RPMI8226 (cell line): ENCODE measurements at places on chromosomes 6 and 20.

DNA sequence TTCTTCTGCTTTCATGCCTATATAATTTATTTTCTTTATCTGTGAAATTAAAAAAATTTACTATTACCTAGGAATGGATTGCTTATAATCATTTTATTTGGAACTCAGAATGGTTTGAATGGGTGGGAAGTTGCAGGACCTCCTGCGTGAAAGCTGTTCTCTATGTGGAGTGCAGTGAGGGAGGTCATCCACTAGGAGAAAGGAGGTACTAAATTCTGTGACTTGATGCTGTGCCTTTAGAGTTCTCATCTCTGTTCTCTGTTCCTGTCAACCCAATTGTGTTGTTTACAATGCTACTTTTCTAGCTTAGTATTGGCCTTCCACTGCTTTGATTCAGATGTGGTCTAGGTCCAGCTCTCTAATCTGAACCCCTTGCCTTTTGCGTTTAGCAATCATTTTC lies 65.0 kb upstream of the HIVEP1 start:
- DNase-seq = no peak

GRCh38 chr20:32672982-32673851 lies 524 bp downstream of the C20orf203 start:
- no peak for DNase-seq

GRCh38 chr6:138493413-138493812 lies 5.9 kb downstream of the NHSL1 start:
- DNase-seq = no peak

DNA sequence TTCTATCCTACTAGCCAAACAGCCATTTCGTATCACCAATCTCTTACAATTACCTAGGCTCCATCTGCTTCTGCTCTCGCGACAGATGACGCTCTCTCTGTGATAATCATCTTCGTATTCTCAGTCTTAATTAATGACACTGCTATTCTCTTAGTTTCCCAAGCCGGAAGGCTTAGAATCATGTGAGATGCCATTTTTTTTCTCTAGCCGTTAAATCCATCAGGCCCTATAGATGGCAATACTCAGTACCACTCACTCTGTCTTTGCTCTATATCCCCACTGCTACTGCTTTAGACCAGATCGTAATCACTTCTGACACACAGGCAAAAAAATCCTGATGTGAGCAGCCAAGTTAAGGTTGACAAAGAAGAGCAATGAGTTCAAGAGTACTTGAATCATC lies 2.1 kb upstream of the THEMIS start:
- no peak for DNase-seq

DNA sequence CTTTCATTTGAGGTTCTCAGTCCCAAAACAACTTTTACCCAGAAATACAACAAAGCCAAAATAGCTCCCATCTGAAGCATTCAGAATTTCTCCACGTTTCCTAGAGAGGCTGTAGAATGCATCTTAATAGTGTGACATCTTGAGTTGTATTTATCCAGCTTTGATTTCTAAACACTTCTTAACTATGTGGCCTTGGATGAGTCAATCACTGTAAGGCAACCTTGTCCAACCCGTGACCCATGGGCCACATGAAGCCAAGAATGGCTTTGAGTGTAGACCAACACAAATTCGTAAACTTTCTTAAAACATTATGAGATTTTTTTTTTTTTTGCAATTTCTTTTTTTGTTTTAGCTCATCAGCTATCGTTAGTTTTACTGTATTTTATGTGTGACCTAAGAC lies 108.1 kb downstream of the RALGAPA2 start:
- no peak for DNase-seq

DNA sequence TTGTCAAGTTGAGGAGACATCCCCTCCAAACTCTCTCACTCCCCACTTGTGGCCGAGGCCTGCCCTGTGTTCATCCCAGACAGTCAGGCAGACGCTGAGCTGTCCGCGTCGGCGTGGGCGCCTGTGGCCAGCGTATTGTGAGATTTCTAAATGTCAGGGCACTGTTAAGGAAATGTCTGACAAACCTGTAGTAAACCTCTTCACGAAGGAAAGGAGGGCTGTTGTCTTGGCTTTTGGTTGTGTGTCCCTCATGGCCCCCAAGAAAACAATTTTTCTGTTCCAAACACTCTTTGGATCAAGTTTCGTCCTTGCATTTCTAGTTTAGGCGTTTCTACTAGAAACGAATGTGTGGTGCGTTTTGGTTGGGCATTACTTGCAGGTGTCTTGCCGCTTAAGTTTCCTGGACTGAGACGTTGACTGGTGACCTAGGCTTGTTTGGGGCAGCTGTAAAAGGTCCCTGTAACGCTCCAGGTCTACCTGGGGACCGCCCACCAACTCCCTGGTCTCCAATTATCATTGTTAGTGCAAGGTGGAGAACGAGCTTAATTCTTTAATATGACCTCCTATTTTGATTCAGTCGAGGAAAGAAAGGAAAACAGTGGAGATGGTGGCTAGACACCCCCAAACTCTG lies 8.7 kb upstream of the POU3F2 start:
- DNase-seq = no peak

DNA sequence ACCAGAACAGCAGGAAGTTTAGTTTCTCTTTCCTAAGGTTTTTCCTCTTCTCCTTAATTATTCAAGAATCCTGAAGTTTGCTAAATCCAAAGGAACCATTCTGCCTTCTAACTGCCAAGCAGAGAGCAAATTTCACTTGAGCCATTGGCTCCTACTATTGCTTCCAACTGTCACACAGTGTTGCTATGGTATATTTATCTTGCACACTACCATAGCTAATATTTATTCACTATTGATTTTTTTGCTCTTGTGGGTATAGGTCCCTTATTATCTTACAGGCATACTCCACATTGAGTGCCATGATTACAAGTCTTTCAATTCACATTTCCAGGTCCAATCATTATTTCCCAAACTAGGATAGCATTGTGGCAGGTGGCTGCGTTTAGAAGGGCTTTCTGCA lies 266.7 kb upstream of the FLRT3 start:
- DNase-seq = no peak

DNA sequence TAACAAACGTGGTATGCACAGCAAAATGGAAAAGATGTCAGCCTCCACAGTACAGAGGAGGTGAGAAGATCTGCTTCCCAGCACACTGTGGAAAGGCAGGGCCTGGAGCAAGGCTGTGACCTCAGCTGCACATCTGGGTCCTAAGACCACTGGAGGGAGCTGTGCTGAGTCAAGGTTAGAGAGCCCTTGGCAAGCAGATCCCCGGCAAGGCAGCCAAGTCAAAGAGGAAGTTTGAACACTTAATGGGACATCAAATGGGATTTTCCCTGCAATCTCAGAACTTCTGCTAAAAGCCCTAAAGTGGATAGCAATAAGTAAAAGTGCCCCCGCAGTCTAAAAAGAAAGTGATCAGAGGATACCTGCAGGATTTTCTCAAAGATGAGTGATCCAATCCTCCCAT lies 39.5 kb downstream of the UNC5CL start:
- peak; percentile 54 for DNase-seq

DNA sequence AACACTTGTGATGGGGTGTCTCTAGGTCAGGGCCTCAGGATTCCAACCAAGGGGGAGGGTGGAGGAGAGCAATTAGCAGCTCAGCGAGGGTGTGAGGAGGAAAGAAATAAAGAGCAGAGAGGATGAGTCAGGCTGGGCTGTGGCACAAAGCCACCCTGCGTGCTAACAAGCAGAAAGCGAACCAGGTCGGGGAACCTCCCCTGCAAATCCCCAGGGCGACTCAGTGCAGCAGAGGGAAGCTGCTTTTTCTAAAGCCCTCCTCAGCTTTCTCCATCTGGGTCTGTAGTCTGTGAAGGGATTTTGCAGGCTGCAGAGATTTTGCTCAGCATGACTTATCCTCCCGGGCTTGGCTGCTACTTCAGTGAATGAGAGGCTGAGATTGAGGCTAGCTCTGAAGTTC lies 6.6 kb upstream of the SPO11 start:
- DNase-seq = peak; percentile 38

- no peak for DNase-seq
Observed at GRCh38 chr6:30970946-30971345, 12.6 kb upstream of the MUC21 start.

GRCh38 chr20:25018425-25018824 lies 25.9 kb upstream of the APMAP start:
- DNase-seq = no peak

DNA sequence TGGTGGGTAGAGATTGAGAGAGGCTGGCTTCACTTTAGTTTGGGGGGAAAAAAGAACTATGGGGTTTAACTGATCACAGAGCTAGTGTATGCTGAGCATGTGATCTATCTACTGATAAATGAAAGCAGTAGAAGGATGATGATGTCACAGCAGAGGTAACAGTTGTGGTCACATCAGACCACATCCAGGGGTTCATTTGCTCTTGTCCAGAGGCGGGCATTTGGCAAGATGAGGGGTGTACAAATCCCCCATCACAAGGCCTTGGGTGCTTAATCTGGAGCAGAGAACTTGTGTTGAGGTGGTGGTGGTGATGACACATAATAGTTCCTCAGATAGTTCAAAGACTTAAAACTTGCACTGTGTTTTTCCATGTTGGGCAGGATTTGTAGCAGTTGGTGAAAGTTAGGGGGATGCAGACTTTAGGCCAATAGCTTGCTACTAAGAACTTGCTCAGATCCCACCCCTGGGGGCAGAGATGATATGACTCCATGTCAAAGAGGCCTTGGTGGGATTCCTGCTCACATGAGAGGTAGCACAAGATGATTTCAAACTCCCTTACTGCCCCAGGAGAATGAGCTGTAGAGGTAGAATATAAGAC lies 63.4 kb downstream of the PRDM1 start:
- no peak for DNase-seq

GRCh38 chr6:48817333-48818051 lies 645.6 kb downstream of the MMUT start:
- DNase-seq = no peak

DNA sequence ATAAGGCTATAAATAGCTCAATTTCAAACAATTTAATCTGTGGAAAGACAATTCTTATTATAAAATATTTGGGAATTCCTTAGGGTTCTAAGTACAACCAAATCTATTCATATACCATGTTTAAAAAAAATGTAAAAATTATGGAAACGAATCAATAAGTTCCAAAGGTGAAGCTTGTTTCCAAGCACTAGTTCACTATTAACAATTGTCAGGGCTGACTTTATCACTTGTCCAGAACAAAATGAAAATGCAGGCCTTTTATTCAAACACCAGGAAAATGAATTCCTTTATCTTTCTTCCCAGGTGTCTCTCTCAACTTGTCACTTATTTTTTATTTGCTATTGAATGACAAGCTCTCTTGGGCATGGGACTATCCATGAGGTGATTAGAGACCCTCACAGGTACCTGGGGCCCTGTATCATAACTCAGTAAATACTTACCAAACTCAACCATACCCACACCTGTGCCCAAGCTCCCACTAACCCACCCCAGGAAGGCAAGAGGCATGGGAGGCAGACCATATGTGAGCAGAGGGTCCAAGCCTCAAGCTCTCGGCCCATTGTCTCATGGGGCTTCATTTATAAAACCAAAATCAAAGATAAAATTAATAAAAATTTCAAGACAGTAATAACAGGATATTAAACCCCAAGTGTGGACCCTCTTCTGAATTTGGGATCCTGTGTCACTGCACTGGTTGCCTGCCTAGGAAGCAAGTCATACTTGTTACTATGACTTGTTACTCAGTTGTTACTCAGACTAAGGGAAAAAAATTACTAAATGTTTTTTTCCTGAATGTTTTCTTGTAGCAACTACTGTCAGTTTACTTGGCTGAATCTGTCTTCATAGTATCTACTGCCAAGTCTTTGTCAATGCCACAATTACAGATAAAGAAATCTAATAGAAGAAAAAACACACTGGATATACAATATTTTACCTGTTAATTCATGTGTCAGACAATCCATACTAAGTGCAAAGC lies 54.7 kb downstream of the PTPRK start:
- no peak for DNase-seq

- DNase-seq = no peak
Observed at GRCh38 chr6:47897247-47897646, 115.4 kb downstream of the OPN5 start.

- no peak for DNase-seq
Observed at GRCh38 chr6:157789861-157790260, 33.2 kb upstream of the SNX9 start.

DNA sequence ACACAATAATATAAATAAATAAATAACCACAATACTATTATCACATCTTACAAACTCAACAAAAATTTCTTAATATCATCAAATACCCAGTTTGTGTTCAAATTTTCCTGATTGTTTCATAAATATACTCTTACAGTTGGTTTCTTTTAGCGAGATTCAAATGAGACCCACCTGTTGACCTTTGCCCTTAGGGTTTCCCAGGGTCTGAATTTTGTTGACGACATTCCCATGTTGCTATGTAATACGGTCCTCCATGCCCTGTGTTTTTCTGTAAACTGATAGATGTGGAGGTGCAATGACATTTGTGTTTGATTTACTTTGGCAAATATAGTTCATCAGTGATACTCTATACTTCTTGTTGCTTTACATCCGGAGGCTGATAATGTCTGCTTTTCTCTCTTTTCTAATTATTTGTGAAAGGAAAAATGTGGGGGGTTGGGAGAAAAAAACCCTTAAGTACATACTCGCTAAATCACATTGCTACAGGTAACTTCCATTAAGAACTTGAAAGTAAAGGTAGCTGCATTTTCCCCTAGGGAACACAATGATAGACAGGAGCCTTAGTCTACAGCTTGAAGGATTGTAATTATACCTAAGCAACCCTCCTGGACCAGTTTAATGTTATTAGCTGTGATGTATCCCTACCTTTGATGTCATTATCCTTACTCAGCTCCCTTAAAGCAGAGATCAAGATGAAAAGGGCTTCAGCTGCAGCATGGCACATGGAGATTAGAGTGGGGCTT lies 6.6 kb downstream of the MOG start:
- DNase-seq = no peak

DNA sequence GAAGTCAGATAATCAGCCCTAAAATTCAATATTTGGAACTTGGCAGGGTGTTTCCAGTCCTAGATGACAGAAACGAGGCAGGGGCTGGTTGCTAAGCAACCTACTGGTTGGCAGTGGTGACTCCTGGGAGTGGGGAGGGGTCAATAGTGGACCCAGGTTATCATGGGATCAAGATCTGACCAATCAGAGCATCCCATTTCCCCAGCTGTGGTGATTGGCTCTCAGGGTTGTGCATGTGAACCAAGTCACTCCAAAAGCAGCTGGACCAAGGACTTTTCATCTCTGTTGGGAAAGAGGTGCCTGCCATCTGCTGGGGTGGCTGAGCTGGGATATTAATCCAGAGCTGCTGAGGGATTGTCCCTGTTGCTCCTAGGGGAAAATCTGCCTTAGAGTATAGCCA lies 253.4 kb downstream of the PREX1 start:
- DNase-seq = no peak

GRCh38 chr6:159110013-159110412 lies 59.2 kb upstream of the FNDC1 start:
- peak; percentile 56 for DNase-seq

GRCh38 chr6:2688401-2689064 lies 62.2 kb downstream of the MYLK4 start:
- DNase-seq = no peak

GRCh38 chr6:78243519-78243918 lies 590.7 kb downstream of the MEI4 start:
- DNase-seq = no peak

- no peak for DNase-seq
Observed at GRCh38 chr6:131353876-131354275, 218.6 kb downstream of the AKAP7 start.

DNA sequence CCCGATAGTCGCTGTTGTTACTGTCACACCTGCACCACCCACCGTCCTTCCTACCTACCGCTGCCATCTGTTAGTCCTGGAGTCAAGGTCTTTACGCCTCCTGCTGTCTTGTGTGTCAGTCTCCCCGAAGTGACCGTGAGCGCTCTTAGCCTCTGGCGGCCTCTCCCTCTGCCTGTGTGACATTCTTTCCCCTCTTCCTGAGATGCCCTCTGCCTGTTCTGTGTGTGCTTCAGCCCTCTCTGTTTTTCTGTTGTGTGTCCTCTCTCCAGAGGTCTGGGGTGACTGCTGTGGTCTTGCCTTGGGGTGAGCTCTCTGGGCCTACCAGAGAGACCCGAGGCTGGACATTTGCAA lies 54.9 kb downstream of the TCP11 start:
- DNase-seq = no peak
